Activated CD4-positive, alpha-beta T cell treated with anti-CD3 and anti-CD28 coated beads, Interleukin-2, Interleukin-6, amounts not matched to agents 100 ng/mL and 50 ng/mL, durations not matched to agents 16 hours and 8 hours (primary cell): ENCODE measurements at places on chromosomes 4 and X.

GRCh38 chr4:48738856-48739255 is 41.2 kb downstream of the FRYL start:
- DNase-seq = no peak

DNA sequence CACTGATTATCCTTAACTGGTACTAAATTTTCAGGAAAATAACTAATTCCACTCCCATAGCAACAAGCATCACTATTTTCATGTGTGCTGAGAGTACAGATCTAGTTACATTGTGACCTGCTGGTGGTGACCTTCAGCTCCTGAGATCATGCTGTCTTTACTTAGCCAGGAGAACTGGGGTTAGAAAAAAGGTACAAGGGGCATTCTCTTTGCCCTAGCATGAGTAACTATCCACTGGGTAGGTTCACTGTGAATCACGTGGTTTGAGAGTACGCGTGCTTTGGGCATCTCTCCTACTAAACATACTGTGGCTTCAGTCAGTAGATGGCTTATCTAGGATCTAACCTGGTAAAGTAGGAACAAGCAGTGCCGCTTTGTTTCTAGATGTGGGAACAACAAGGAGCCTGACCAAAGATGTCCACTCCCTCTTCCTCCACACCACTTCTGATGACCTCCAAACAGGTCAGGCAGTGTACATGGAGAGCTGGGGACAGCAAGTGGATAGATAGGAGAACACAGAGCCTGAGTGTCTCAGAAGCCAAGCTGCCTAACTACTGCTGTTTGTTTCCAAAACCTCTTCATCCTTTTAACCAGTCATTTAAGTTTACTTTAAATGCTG is 90.2 kb downstream of the CBR4 start:
- DNase-seq = no peak

- DNase-seq = no peak
Measured at GRCh38 chr4:20126906-20127305, 124.8 kb upstream of the SLIT2 start.

GRCh38 chr4:151432654-151433053 is 23.7 kb downstream of the FHIP1A start:
- DNase-seq = no peak

GRCh38 chr4:56200275-56200674 is 187.0 kb downstream of the AASDH start:
- DNase-seq = no peak
